Fibroblast of villous mesenchyme (primary cell): ENCODE measurements at places on chromosomes 16 and 17. TPM values are rescaled to one million over a fixed set of nuclear protein-coding genes. Genes with fewer than 3 reads are reported as not detected.

GRCh38 chr16:726438-727290 lies at the start of the genes CCDC78 and HAGHL:
TSS of gene CCDC78 (minus strand) at chr16:726443. CDS start at chr16:726367, 76 bp downstream.
TSS of gene HAGHL (plus strand) at chr16:727106. CDS start at chr16:727510, 404 bp downstream.
- peak; percentile 48 for DNase-seq

DNA sequence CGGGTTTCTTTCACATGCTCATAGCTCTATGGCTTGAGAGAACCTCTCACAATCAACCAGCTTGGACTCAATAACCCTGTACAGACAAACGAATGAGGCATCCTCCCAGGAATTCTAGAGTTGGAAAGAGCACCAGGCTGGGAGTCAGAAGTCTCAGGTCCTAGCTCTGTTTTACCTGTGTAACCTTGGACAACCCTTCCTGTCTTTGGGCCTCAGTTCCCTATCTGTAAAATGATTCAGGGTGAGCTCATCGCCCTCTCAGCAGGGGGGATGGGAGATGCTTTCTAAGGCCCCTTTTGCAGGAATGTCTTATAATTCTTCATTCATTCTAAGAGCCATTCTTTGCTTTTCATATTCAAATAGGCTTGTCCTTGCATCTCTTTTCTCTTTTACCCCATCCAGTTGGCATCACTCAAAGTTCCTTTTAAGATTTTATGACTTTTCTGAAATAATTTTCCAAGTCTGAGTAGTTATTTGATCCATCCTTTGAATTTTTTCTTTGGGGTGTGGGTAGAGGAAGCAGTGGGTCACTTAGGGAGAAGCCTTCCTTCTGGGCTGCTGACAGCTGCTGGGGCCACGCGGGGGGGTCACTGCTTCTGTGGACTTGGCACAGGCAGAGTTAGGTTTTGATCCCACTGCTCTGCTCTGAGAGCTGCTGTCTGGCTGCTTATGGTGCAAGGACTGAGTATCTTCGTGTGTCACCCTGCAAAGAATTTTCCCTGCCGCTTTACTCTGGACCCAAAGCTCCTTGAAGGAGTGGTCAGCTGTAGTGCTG lies 102.7 kb downstream of the UTP18 start:
- DNase-seq: no peak

GRCh38 chr17:60508384-60508980 lies 17.6 kb downstream of the APPBP2 start:
- no peak for DNase-seq

DNA sequence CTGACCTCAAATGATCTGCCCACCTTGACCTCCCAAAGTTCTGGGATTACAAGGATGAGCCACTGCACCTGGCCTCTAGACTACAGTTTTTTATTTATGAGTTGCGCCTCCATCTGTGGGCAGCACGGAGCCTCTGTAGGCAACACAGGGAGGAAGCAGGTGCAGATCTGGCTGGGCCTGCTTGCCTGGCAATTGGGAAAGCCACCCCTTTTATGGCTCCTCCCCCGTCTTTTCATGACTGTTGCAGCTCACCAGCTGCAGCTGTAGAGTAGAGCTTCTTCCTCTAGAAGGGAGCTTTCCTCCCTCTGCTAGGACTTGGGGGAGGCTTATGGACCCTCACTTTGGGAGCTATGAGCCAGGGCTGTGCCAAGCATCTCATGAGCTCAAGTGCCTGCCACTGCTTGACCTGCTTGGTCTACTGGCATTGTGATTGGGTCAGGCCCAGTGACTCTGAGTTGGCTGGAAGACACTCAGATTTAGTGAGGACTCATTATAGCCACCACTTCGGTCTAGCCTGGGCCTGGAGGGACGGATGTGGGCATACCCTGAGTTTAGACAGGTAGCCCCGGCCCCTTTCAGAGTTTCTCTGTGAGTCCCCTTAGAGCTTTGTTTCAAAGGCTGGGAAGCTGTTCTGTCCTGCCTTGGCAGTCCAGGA lies 6.9 kb upstream of the SLC7A6 start:
- peak; percentile 54 for DNase-seq

DNA sequence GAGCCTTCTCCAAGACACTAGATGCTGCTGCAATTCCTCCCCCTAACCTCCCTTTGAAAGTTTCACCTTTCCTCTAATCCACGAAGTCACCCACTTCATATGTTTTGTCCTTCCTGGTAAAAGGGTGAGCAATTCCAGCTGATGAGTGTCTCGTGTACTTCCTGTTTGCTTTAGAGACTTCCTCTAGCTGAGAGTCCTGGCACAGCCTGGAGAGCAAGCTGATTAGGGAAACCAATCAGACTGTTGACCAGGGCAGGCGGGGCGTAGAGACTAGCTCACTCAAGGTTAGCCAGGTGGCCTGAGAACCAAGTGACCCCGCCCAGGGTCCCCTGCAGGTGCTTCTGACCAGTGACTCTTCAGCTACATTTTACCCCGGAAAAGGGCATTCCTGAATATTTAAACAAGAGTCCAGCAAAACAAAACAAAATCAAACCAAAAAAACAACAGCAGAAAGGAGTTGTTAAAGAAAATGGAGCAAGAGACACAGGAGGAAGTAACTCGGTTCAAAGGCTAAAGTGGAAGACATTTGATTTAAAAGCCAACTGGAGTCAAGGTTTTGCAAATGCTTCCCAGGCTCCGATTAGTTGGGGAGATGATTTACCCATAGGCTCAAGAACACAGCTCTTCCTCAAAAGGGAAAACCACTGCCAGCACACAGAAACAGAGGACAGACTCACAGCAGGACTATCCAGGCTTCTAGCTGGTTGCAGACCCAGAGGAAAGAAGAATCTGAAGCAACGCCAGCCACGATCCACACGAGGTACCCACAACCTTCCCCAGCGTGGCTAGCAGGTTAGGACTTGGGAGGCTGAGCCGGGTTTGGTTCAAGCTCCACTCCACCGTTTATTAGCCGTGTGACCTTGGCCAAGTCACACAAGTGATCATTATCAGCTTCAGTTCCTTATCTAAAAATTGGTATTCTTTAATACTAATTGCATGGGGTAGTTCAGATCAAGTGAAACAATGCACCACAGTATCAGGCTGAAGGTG lies 13.4 kb downstream of the HSPB9 start:
- DNase-seq: peak; percentile 91

DNA sequence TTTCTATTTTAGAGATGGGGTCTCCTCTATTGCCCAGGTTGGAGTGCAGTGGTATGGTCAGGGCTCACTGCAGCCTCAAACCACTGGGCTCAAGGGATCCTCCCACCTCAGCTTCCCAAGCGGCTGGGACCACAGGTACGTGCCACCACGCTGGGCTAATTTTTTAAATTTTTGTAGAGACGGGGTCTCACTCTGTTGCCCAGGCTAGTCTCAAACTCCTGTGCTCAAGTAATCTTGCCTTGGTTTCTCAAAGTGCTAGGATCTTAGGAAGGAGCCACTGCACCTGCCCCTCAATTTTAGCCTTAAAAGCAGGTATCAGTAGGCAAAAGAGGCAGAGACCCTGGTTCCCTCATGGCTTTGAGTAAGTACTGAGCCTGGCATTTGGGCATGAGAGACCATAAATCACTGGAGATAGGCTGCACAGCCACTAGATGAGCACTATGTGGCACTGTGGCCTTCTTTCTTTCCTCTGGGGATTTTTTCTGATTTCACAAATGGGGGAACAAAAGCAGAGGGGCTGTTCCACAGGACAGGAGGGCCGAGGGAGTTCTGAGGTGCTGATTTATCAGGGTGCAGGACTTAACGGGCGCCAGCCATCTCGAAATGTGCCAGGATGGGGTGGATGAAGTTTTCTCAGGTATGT lies 82.2 kb downstream of the PLXDC1 start:
- peak; percentile 49 for DNase-seq

GRCh38 chr16:73614131-73614530 lies 566.2 kb upstream of the ZFHX3 start:
- no peak for DNase-seq

GRCh38 chr16:50263060-50263909 lies 3.1 kb upstream of the ADCY7 start:
- no peak for DNase-seq

DNA sequence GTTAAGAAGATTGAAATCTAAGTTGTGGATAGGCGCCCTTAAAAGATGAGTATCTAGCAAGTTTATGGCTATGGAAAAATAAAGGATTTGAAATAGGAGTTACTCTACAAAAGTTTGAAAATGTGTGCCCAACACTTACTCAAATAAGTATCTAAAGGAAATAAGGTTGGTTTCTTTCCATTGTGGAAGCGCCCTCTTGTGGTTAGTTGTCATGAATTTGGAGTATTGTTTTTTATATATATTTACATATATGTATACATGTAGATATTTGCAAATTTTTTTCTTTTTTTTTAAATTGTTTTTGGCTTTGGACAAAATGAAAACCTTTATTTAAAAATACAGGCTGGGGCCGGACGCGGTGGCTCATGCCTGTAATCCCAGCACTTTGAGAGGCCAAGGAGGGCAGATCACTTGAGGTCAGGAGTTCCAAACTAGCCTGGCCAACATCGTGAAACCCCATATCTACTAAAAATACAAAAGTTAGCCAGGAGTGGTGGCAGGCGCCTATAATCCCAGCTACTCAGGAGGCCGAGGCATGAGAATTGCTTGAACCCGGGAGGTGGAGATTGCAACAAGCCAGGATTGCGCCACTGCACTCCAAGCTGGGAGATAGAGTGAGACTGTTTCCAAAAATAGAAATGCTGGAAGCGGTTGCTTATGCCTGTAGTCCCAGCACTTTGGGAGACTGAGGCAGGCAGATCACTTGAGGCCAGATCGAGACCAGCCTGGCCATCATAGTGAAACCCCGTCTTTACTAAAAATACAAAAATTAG lies 24.0 kb upstream of the VPS4A start:
- peak; percentile 95 for DNase-seq

DNA sequence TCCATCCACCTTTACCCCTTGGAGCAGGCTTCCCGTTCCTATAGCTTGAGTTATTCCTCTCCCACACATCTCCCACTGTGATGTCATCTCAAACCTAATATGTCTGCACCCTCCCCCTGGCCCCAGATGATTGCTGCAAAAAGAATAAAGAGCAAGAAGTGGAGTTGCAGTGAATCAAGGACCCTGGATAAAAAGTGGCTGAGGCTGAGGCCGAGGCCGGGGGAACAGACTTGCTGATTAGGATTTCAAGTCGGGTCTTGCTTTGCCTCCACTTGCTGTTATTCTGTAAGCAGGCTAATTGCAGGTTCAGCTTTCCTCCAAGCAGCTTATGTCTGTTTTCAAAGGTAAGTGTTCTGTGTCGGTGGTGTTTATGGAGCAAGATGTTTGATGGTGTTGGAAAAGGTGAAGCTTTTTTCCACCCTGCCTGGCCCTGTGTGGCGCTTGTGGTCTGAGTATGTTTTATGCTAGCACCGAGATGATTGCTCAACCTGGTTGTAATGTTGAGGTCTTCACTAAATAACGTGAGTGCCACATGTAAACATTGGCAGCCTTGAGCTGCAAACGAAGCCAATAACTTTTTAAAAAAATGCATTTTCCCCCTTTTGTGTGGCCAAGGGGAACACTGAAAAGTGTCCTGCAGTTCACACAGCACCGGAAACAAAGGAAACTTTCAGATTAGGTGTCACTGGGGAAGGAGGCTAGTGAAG lies 15.4 kb downstream of the HS3ST3B1 start:
- DNase-seq: peak; percentile 69

DNA sequence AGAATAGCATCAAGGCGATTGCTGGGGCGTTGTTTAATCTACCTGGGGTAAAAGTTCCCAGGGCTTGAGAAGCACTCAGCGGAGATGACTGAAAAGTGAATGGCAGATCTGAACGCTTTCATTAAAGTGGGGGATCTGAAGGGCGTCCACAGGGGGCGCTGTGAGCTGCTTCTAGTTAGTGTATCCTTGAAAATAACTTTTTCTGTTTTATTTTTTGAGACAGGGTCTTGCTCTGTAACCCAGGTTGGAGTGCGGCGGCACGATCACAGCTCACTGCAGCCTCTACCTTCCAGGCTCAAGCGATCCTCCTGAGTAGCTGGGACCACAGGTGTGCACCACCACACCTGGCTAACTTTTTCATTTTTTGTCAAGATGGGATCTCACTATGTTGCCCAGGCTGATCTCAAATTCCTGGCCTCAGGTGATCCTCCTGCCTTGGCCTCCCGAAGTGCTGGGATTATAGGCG lies 360.4 kb downstream of the SEC14L1 start:
- DNase-seq: no peak

DNA sequence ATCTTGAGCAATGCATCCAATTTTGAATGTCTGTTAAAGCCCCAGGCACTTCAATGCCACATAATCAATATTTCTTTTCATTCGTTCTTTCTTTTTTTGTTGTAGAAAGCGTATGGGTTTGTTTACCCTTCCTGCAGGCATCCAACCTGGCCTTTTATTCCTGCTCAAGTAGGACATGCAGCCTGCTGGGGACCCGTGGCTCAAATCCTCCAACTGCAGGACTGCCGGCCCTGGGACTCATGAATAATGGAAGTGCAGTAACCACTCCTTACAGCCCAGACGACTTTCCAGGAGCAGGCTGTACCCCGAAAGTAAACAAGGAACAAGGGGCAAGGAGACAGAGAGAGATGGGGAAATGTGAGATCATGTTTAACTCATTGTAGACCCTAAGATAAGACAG lies 126.4 kb downstream of the SALL1 start:
- DNase-seq: no peak

DNA sequence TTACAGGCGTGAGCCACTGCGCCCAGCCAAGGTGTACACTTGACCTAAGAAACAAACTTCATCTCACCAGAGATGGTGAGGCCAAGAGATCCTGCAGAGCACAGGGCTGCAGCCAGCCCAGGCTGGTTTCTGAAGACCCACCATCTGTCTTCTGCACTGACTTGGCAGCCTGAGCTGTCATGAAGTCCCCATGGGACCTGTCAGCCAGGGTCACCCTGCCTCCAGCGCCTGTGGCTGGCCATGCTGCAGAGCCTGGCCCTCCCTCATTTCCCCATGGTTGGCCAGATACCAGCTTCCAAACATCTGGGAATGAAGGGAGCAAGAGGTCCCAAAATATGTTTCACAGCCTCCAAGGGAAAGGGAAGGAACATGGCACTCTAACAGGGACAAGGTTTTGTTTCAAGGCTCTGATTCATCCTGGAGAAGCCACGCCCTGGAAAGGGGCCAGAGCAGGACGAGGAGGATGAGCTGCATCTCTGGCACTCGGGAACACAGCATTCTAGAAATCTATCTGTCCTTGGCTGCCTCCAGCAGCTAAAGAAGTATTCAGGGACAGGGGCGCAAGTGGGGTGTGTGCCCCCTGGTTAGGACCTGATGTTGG lies 45.3 kb downstream of the DDX19A start:
- peak; percentile 67 for DNase-seq

- DNase-seq: no peak
Measured at GRCh38 chr16:57273359-57273758, 11.1 kb downstream of the PLLP start.

GRCh38 chr17:39755554-39756379 lies 18.0 kb downstream of the GRB7 start:
- no peak for DNase-seq

DNA sequence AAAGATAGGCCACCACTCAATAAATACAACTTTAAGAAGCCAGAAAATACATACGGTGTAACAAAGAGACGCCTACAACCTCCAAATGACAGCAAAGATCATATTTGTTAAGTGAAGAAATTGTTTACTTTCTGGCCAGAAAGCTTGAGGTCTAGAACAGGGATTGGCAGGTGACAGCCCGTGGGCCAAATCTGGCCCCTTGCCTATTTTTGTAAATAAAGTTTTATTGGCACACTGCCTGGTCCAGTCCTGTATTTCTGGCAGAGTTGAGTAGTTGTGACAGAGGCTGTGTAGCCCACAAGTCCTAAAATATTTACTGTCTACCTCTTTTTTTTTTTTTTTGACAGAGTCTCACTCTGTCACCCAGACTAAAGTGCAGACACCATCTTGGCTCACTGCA lies 3.4 kb upstream of the CLEC19A start:
- no peak for DNase-seq

PRSS36 gene
- under 0.01 and 0.32 TPM in 2 replicates for total RNA-seq

TEX19 gene
- total RNA-seq: under 0.01 TPM in 1 of 2 replicates, not detected in the other

TAC4 gene
- total RNA-seq: not detected in 2 replicates

GALNS gene
- total RNA-seq: 24.8 and 26.3 TPM in 2 replicates

KRTAP4-12 gene
- total RNA-seq: not detected in 2 replicates

FCSK gene
- 9.0 and 9.5 TPM in 2 replicates for total RNA-seq

KRT23 gene
- under 0.01 and 1.7 TPM in 2 replicates for total RNA-seq

SCPEP1 gene
- total RNA-seq: 33.2 and 36.7 TPM in 2 replicates
